ENCODE measurements at places on chromosomes 12 and 14. TPM values are rescaled to one million over a fixed set of nuclear protein-coding genes. Genes with fewer than 3 reads are reported as not detected.

Gene P2RX2
- total RNA-seq: not detected

Gene ISM2
- total RNA-seq: 0.20 TPM

Gene GPX2
- total RNA-seq: 196 TPM

Gene TSPAN11
- not detected for total RNA-seq

Gene ACVRL1
- total RNA-seq: not detected

Gene NELL2
- total RNA-seq: 1.2 TPM

- peak; percentile 29 for DNase-seq
- no peak overlapping the region for H3K4me3 ChIP-seq
- H3K4me1 ChIP-seq: peaks cover 56% of the 10 kb centered on the region
- no peaks in the 10 kb centered on the region for H3K27me3 ChIP-seq
- no peaks in the 10 kb centered on the region for H3K36me3 ChIP-seq
Observed at GRCh38 chr14:52703225-52703624, 3.8 kb upstream of the PSMC6 start.

DNA sequence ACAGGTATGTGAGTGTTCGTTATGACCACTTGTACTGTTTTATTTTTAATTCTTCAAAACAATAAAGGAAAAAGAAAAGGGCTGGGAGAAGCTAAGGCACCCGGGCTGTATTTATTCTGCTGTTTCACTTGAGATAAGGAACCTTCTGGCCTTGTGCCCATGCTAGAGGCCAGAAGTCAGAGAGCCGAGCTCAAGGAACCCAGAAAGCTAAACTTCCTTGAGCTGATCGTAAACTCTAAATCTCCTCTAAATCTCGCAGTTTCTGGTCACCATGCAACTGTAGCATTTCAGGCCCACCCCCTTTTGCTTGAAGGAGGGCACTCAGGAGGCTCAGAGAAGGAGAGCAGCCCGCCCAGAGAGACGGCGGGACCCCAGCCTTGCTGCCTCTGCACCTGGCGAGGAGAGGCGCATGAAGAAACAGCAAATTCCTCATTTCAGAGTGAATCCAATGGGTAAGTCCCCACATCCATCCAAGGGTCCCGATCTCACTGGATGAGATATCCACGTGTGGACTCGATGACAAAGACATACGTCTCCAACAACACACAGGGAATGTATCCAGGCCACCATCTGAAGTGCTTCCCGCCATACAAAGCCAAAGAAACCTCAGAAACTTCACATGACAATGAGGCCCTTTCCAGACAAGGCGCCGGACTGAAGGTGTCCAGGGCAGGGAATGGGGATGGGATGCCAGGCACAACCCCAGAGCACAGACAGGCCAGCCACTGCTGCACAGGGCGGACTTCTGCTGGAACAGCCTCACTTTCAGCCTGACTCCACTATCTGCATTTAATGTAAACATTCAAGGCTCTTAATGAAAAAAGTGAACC, 14.6 kb downstream of the CCDC88C start:
- H3K36me3 ChIP-seq: no peaks in the 10 kb centered on the region
- H3K4me3 ChIP-seq: no peak overlapping the region
- H3K4me1 ChIP-seq: 0 out of 2 replicates have a peak, but pooled peaks cover 3% of the 10 kb centered on the region
- no peak overlapping the region for H3K27ac ChIP-seq
- no peaks in the 10 kb centered on the region for H3K27me3 ChIP-seq
- DNase-seq: no peak

GRCh38 chr12:46100551-46101484, 110.4 kb upstream of the SCAF11 start:
- H3K27ac ChIP-seq: no peak overlapping the region
- no peaks in the 10 kb centered on the region for H3K4me1 ChIP-seq
- no peak for DNase-seq
- no peaks in the 10 kb centered on the region for H3K27me3 ChIP-seq
- H3K4me3 ChIP-seq: no peak overlapping the region

GRCh38 chr14:42110167-42110566, 503.5 kb downstream of the LRFN5 start:
- no peaks in the 10 kb centered on the region for H3K36me3 ChIP-seq
- no peak overlapping the region for H3K27ac ChIP-seq
- no peaks in the 10 kb centered on the region for H3K4me1 ChIP-seq

GRCh38 chr14:99554184-99554583, 49.8 kb downstream of the CCDC85C start:
- H3K36me3 ChIP-seq: no peaks in the 10 kb centered on the region
- peaks cover 7% of the 10 kb centered on the region for H3K4me1 ChIP-seq
- no peak overlapping the region for H3K4me3 ChIP-seq
- no peaks in the 10 kb centered on the region for H3K27me3 ChIP-seq

GRCh38 chr12:20657496-20657895, 37.6 kb upstream of the SLCO1C1 start:
- H3K36me3 ChIP-seq: no peaks in the 10 kb centered on the region
- H3K4me3 ChIP-seq: no peak overlapping the region
- no peak for DNase-seq
- H3K27ac ChIP-seq: no peak overlapping the region

- no peaks in the 10 kb centered on the region for H3K4me1 ChIP-seq
- no peak overlapping the region for H3K27ac ChIP-seq
- no peaks in the 10 kb centered on the region for H3K36me3 ChIP-seq
- no peaks in the 10 kb centered on the region for H3K27me3 ChIP-seq
- DNase-seq: no peak
Observed at GRCh38 chr12:93536766-93537488, 35.5 kb upstream of the SOCS2 start.

DNA sequence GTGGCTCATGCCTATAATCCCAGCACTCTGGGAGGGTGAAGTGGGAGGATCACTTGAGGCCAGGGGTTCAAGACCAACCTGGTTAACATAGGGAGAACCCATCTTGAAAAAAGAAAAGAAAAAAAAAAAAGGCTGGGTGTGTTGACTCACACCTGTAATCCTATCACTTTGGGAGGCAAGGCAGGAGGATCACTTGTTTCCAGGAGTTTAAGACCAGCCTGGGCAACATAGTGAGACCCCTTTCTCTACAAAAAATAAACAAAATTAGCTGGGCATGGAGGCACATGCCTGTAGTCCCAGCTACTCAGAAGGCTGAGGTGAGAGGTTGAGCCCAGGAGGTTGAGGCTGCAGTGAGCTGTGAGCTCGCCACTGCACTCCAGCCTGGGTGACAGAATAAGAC, 23.0 kb upstream of the LRP1-AS start:
- H3K4me3 ChIP-seq: no peak overlapping the region
- H3K36me3 ChIP-seq: no peaks in the 10 kb centered on the region
- peaks cover 26% of the 10 kb centered on the region for H3K4me1 ChIP-seq
- DNase-seq: no peak
- no peaks in the 10 kb centered on the region for H3K27me3 ChIP-seq

- DNase-seq: no peak
- no peaks in the 10 kb centered on the region for H3K27me3 ChIP-seq
- H3K27ac ChIP-seq: no peak overlapping the region
Observed at GRCh38 chr14:73216030-73216429, 21.3 kb upstream of the PAPLN start.

DNA sequence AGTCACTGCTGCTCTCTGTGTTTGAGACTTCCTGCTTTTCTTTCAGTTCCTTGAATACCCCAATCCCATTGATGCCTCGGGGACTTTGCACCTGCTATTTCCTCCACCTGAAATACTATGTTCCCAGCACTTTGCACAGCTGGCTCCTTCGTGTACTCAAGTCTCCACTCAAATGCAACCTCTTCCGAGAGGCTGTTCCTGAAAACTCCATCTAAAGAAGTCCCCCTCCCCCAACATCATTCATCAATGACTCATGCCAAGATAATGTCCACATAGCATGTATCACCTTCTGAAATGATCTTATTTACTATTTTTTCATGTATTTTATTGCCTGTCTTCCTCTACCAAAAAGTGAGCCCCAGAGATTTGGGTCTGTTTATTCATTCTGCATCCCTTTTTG, 48.6 kb downstream of the HSPB8 start:
- no peak overlapping the region for H3K27ac ChIP-seq
- peaks cover 14% of the 10 kb centered on the region for H3K27me3 ChIP-seq
- no peak for DNase-seq
- H3K4me3 ChIP-seq: no peak overlapping the region
- 0 out of 2 replicates have a peak, but pooled peaks cover 5% of the 10 kb centered on the region for H3K4me1 ChIP-seq
- no peaks in the 10 kb centered on the region for H3K36me3 ChIP-seq

DNA sequence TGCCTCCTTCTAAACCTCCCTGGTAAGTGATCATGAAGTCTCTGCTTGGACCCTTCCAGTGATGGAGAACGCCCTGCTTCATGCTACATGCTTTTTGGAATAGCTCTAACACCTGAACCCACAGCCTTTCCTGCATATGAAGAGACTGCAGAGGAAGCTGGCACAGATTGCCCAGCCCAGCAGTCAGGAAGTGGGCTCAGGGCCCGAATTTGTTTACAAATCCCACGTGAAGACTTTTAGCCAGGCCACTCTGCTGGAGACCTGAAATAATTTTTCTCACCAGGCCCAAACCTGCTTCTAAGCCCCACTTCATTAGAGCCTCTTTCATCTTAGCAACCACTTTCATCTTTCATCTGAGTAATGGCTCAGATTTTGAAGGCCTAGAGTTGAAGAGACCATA, 22.9 kb downstream of the RTN1 start:
- no peak overlapping the region for H3K4me3 ChIP-seq
- DNase-seq: no peak
- H3K36me3 ChIP-seq: no peaks in the 10 kb centered on the region
- no peaks in the 10 kb centered on the region for H3K4me1 ChIP-seq

- DNase-seq: no peak
- no peaks in the 10 kb centered on the region for H3K4me1 ChIP-seq
- peaks cover 100% of the 10 kb centered on the region for H3K27me3 ChIP-seq
- H3K36me3 ChIP-seq: no peaks in the 10 kb centered on the region
- H3K4me3 ChIP-seq: no peak overlapping the region
Observed at GRCh38 chr12:2035431-2036055, 17.2 kb upstream of the CACNA1C start.

DNA sequence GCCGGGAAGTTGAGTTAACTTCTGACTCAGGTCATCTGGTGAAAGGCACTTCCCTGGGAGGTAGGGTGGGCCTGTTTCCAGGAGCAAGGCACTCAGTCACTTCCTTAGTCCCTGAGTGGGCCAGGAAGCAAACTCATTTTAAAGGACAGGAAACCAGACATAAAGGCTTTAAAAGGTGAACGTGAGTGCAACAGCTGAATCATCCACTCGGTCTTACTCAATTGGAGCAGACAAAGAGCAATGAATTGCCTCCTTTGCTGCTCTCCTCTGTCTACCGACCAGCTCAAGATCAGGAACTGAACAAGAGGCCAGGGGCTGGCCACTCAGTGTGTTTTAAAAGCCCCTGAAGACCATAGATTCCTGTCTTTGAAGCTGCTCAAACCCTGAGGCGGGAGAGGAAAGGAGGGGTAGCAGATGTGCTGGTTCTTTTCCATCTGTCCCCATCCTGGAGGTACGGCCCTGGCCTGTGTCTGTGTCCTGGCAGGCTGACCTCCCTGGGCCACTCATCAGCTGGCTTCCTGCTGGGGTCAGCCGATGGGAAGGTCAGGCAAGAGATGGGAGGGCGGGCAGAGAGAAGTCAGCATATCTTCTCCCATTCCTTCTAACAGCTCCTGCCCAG, 148.9 kb downstream of the PPM1H start:
- DNase-seq: peak; percentile 70
- no peaks in the 10 kb centered on the region for H3K27me3 ChIP-seq
- H3K36me3 ChIP-seq: no peaks in the 10 kb centered on the region

DNA sequence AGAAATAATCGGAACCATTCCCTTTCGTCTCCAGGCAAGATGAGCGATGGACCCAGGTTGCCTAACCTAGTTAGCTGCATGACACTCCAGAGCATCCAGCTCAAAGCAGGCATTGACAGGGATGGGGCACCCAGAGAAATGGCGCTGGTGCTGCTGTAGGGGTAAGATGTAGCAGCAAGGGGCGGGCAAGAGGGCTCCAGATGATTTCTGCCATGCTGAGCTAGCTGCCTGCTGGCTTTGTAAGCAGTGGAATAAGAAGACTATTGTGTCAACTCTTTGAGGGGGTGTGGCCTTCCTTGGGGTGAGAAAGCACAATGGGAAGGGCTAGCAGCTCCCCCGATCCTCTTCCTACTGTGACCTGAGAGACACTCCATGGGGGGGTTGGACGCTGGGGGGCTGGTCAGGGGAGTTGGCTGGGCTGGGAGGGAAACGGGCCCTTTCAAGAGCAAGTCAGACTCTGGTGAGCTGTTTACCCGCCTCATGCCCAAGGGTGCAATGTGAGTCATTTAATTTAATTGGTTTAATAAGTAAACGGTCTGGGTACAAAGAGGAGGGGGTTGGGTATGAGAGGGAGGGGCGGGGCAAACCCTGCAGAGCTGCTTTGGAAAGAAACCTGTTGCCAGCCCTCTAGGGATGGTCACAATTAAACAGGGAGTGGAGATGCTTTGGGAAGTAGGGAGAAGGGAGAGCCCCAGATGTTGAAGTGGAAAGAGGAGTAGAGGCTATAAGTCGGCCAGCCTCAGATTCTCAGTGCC, 50.5 kb downstream of the B4GALNT3 start:
- no peak overlapping the region for H3K4me3 ChIP-seq

GRCh38 chr12:22969521-22969920, 344.6 kb downstream of the ETNK1 start:
- DNase-seq: no peak
- H3K36me3 ChIP-seq: no peaks in the 10 kb centered on the region
- H3K27ac ChIP-seq: no peak overlapping the region
- H3K27me3 ChIP-seq: 0 out of 2 replicates have a peak, but pooled peaks cover 4% of the 10 kb centered on the region
- H3K4me3 ChIP-seq: no peak overlapping the region

- peaks cover 24% of the 10 kb centered on the region for H3K27me3 ChIP-seq
- H3K27ac ChIP-seq: no peak overlapping the region
- DNase-seq: no peak
- H3K4me3 ChIP-seq: no peak overlapping the region
Observed at GRCh38 chr14:69573205-69573830, 1.4 kb downstream of the CCDC177 start.

DNA sequence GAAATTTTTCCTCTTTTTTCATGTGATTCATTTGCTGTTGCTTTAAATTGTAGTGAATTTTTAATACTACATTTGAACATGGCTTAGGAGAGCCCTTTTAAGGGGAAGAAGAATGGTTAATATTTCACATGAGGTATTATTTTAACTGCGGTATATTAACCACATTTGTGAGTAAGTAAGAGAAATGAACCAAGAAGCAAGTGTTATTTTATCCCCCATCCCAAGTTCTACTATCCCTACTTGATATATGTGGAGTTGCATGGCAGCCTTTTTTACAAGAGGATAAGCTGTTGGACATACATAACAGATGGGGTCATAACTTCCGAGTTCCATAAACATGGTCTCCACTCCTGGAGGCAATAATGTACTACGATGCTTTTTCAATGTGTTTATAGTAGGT, 623.3 kb downstream of the LRFN5 start:
- no peaks in the 10 kb centered on the region for H3K36me3 ChIP-seq
- H3K4me1 ChIP-seq: no peaks in the 10 kb centered on the region
- H3K4me3 ChIP-seq: no peak overlapping the region
- H3K27me3 ChIP-seq: no peaks in the 10 kb centered on the region
- no peak for DNase-seq
